BE2C (cell line): ENCODE measurements at places on chromosomes 6 and 20.

GRCh38 chr6:44415449-44415848, 27.9 kb downstream of the CDC5L start:
- DNase-seq = no peak

DNA sequence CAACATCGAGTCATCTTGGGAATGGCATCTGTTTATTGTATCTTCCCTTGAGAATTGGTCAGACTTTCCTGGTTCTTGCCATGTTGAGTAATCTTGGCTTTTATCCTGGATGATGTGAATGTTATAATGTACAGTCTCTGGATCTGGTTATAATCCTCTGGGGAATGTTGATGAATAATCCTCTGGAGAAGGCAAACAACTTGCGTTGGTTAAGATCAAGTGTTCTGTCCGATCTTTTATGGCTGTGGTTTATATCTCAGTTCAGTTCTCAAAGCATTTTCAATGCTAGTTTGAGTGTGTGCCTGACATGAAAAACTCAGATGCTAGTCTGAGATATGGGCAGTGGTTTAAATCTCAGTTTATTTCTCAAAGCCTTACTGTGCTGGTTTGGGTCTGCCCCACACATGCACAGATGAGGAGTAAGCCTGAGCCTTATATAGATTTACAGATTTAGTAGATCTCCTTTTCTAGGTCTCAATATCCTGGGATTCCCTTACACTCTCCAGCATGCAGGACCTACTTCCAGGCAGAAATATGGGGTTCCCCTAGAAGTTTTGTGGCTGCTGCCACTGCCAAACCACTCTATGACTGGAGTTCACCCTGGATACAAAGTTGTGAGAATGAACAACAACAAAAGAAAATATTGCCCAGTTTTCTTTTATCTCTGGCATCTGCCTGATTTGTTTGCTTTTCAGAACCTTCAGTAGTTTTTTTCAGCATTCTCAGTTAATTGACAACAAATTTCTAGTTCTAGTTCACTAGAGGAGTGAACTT, 191.8 kb upstream of the MAN1A1 start:
- DNase-seq = no peak

DNA sequence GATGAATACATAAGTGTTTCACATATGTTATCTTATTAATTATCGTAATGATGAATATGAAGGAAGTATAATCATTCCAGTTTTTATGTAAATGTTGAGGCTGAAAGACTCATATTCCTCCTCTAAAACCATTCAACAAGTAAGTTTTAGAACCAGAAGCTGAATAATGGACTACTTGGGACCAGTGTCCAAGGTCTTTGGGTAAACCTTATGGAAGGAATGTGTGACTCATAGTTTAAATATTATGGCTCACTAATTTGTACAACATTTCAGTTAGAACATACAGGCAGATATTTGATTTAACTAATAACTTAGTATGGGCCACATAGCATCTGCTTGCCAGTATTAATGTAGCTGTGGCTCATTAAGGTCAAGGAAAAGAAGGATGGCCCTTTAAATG, 209.6 kb downstream of the TFAP2B start:
- DNase-seq = no peak

DNA sequence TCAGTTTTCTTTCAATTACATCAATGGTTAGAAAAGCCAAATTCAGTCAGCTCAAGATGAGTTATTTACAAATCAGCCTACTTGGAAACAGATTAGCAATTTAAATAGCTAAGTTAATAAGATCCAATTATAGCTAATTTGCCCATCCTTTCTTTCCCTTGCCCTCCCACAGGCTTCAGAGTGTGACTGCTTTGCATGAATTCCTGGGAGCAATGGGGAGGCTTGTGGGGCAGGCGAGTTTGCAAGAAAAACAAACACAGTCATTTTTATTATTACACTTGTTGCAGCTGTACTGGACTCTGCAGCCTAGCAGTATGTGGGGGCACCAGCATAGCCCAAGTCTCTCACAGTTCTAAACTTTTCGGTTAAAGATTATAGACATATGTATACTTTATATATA, 219.0 kb downstream of the NKAIN2 start:
- DNase-seq = no peak

DNA sequence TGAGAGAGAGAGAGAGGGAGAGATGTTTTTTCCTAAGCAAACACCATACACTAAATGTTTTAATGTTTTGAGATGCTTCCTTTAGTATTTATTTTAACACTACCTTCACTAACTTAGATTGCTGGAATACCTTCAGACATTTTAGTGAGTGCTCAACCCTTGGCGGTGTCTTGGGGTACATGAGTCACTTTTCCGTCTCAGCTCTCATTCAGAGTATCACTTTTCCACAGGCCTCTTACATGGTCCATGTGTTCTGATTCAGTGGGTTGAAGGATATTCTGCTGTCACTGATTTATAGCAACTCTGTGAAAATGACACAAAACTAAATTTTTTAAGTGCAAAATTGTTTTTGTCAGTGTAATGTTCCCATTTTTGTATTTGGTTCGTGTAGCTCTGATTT, 217.9 kb downstream of the CLVS2 start:
- no peak for DNase-seq

GRCh38 chr6:101001012-101001411, 119.9 kb upstream of the ASCC3 start:
- DNase-seq = no peak

GRCh38 chr20:62523473-62524203, 47.8 kb upstream of the GATA5 start:
- no peak for DNase-seq

DNA sequence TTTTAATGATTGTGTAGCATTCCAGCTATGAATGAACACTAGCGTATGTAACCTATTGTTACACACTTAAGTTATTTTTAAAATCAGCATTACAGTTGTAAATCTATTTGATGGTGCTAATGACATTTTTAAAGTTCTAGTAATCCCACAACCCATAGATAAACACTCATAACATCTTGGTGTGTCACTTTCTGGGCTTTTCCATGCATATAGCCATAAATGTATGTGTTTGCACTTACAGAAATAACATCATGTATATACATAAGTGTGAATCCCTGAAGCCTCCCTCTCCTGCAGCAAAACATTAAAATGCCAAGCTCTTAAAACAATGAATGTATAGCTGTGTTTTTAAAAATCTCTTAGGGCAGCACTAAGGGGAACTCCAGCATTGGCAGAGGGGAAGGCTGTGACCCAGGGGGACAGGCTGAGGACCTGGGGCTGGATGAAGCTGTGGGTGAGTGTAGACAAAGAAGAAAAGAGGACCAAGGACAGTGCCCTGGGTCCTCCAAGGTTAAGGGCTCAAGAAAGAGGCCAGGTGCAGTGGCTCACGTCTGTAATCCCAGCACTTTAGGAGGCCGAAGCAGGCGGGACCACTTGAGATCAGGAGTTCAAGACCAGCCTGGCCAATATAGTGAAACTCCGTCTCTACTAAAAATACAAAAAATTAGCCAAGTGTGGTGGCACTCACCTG, 929 bp upstream of the CENPB start:
- no peak for DNase-seq

- no peak for DNase-seq
Observed at GRCh38 chr6:110554966-110555460, 78.6 kb upstream of the SLC22A16 start.

GRCh38 chr6:70886661-70887060, 70.2 kb downstream of the B3GAT2 start:
- no peak for DNase-seq

GRCh38 chr6:37667050-37667814, 30.5 kb downstream of the MDGA1 start:
- no peak for DNase-seq

- DNase-seq = no peak
Observed at GRCh38 chr20:45489083-45489531, 19.6 kb downstream of the WFDC2 start.

- no peak for DNase-seq
Observed at GRCh38 chr20:45098103-45098773, 2.7 kb downstream of the KCNS1 start.

DNA sequence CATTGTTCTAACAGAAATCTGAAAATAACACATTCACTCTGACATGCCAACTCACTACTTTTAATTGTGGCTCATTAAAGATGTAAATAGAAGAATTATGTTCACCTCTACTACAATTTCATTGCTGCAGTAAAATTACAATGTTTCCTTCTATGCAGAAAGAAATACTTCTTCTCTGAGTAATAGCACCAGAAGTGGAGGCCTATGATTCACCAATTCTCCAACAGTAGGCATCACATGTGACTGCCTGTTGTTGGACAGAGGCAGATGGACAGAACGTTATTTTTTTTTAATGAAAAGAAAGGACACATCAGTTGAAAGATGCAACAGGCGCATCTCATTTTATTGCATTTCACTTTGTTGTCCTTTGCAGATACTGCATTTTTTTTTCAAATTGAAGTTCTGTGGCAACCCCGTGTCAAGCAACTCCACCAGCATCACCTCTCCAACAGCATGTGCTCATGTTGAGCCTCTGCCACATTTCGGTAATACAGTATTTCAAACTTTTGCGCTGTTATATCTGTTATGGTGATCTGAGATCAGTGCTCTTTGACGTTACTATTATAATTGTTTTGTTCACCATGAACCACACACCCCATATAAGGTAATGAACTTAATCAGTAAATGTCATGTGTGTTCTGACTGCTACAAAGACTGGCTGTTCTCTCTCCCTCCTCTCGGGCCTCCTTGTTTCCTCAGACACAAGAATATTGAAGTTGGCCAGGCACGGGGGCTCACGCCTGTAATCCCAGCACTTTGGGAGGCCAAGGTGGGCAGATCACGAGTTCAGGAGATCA, 121.4 kb downstream of the ATXN1 start:
- no peak for DNase-seq

DNA sequence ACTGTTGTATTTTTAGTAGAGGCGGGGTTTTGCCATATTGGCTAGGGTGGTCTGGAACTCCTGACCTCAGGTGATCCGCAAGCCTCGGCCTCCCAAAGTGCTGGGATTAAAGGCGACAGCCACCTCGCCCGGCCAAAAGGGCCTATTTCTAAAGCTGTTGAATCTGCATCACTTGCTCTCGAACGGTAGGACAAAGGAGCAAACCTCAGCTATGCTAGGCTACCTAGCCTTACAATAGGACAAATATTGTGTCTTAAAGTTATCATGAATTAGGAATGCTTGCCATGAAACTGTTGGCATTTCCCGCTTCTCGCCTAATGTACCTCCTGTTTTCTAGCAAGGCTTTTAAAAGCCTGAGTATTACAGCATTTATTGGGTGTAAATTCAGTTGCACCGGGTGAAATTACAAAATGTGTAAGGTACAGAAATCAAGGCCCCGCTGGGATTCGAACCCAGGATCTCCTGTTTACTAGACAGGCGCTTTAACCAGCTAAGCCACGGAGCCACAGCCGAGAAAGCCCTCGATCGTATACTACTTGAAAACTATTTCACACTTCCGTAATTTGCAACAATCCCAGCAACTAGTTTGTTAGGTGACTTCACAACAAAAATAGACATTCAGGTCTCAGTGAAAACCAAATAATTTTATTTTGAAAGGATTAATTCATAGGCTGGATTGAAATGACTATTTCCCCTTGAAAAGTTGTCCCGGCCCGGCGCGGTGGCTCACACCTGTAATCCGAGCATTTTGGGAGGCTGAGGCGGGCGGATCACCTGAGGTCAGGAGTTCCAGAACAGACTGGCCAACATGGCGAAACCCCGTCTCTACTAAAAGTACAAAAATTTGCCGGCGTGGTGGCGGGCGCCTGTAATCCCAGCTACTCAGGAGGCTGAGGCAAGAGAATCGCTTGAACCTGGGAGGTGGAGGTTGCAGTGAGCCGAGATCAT, 211.6 kb upstream of the ZNF184 start:
- DNase-seq = peak; percentile 80

GRCh38 chr20:49874696-49875095, 40.6 kb downstream of the SPATA2 start:
- DNase-seq = no peak

DNA sequence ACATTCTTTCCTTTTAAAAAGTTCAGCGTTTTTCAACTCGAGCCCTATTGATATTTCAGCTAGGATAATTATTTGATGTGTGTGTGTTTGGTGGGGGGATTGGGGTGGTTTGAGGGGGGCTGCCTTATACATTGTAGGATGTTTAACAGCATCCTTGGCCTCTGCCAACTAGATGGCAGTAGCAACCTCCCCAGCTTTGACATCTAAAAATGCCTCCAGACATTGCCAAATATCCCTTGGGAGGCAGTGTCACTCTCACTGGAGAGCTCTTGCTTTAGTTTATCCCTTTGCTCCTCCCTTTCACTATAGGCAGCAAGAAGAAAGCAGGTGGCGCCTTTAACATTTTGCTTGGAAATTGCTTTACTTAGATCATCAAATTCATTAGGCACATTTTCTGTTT, 14.6 kb upstream of the TP53TG5 start:
- no peak for DNase-seq

DNA sequence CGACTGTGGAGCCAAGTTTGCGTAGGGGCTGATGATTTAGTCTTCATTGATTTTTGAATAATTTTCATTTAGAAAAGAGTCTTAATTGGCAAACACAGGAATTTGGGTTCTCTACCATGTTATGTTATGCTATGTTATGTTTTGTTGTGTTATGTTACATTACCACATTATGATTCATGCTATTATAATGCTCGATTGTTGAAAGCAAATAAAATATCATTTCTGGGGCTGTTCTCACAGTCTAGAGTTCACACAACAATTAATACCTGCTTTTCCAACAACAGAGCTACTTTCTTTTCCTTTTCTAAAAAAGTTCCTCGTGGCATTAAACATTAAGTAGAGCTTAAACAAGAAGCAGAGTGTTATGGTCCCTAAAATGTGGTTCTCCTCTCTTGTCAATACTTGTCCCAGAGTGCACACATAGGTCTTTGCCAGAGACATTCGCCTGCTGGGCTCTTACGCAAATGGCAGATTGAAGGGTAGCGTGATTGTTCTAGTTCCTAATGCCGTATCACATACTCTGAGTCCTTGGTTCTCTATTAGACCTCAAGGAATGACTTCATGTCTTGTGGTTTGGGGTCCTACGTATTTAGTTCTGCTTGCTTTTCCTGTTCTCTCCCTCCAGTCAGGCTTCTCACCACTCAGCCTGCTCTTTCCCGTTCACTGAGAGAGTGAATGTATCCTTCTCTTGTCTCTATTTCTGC, 370.3 kb downstream of the CD109 start:
- no peak for DNase-seq

DNA sequence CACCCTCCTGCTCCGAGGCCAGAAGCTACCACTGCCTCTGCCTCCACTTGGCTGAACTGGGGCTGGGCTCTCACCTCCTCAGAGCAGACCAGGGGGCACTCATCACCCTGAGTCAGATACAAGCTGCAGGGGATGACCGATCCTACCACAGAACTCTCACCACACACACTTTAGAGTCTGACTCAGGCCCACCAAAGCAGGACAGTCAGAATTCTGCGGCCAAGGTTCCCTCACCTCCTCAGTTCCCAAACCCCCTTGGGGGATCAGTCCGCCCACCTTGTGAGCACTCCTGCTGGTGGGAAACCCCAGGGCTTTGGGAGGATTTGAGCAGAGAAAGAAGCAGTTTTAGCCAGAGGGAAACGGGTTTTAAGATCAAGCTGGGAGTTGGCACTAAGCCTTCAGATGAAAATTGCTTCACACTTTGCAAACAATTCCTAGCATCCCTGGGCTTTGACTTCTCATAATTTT, 587.8 kb upstream of the JAG1 start:
- DNase-seq = no peak
